ENCODE measurements at places on chromosomes 6 and 20.

GRCh38 chr6:105810105-105810921, 275.8 kb upstream of the PRDM1 start:
- DNase-seq, result no peak

GRCh38 chr6:456887-457286, 65.3 kb downstream of the IRF4 start:
- DNase-seq, result no peak

DNA sequence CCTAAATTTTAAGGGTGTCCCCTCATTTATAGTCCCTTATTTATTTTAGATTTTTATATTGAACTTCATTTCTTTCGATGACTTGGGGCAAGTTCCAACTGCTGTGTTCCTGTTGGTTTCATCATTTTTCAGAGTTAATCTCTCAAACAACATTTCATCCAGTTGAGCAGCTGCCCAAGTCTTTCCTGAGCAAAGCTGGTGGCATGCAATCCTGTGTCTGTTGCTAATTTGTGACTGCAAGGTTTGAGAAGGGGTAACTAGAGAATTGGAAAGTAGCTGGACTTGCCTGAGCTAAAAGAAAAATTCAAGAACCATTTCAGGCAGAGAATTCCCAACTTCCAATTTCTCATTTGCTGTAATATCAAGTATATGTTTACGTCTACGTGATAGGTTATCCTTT, 881.5 kb upstream of the SLC35B3 start:
- DNase-seq, result no peak

DNA sequence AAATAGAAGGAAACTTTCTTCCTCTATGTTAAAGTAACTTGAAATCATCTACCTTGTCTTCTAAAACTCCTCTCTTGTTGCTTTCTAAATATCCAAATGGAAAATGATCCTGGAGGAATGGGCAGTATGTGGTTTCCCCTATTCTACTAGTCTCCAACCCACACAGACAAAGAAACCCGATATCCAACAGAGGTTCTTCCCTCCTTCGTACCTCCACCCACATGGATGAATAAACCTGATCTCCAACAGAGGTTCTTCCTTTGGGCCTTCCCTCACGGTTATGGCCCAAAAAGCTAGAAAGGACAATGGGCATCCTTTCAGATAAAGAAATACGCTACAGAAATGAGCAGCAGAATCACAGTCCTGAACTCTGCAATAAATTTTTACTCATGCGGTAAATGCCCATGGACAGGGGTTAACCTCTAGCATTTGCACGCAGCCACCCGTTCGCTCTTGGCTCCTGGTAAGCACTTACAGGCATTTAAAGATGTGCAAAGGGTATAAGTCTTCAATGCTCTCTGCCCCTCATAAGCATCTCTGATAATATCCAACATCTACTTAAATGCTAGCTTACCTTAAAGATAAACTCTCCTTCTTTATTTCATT, 130.9 kb downstream of the GMPR start:
- no peak for DNase-seq

DNA sequence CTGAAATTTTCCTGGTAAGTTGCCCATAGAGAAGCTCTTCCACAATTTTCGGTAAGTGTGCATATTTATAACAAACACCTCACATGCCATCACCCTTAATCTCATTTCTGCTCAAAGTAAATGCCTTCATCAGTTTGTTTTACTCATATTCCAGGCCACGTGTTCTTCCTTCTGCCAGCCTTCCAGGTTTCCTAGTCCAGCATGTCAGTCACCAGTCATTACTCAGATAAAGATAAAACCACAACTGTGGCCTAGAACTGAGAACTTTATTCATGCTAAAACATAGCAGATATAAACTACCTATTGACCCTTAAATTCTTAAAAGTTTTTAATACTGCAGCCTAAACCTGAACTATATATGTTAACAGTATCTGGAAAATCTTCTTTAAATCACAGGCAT, 149.5 kb upstream of the SLC22A16 start:
- no peak for DNase-seq

GRCh38 chr20:57654363-57654997, 34.3 kb upstream of the ZBP1 start:
- peak; percentile 38 for DNase-seq

- DNase-seq, result no peak
Measured at GRCh38 chr20:31989030-31989645, 21.1 kb upstream of the CCM2L start.

DNA sequence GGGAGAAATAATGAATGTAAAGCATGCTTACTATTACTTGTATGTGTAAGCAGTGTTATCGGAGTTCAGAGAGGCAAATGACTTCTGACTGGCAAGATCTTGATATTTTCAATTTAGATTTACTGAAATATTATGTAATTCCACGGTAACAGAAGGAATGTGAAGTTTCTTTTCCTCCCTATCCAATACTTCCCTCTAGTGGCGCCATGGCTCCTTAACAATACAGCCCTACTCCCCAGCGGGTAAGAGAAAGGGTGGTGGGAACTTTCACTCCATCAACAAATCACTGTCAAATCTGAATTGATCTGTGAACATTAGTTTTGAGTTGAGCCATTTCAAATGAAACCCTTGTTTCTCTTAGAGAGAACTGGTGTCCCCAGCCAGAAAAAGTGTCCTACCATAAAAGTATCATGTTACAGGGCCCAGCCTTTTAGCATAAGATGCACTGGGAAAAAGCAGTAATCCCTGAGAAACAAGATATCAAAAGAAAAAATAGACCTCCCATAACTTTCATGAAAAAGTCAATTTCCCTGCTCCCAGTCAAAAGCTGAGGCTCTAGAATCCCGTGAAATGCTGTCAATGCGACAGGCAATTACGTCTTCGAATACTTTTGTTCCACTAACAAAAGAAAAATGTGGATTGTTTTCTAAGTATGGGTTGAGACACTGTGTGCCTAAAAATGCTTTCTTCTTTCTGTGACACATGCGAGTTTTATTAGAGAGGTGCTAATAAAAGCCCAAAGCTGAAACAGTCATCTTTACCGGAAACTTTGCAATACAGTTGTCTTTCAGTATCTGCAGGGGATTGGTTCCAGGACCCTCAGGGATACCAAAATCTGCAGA, 12.9 kb downstream of the COX7A2 start:
- DNase-seq, result peak; percentile 7
